ENCODE measurements at places on chromosomes 2 and 18. TPM values are rescaled to one million over a fixed set of nuclear protein-coding genes. Genes with fewer than 3 reads are reported as not detected.

Gene ONECUT2
- 0.46 TPM for total RNA-seq

Gene TIA1
- 64.6 TPM for total RNA-seq

Gene KYNU
- 2.7 TPM for total RNA-seq

Gene ELOA2
- not detected for total RNA-seq

Gene EFR3B
- total RNA-seq = 2.3 TPM

Gene CIB4
- not detected for total RNA-seq

Gene SERPINE2
- 84.9 TPM for total RNA-seq

Gene HOXD10
- total RNA-seq = 5.1 TPM

Gene FLACC1
- total RNA-seq = 0.14 TPM

Gene GCG
- total RNA-seq = not detected

Measured in kidney epithelial cell (primary cell).